ENCODE measurements at places on chromosomes 3 and 15.

- DNase-seq, result no peak
Observed at GRCh38 chr3:111595232-111595631, at the start of gene ZBED2. ZBED2 (minus strand) TSS chr3:111595346; CDS start chr3:111594201, 1,145 bp downstream.

GRCh38 chr15:73540161-73540560, 93.0 kb downstream of the NPTN start:
- DNase-seq, result no peak

DNA sequence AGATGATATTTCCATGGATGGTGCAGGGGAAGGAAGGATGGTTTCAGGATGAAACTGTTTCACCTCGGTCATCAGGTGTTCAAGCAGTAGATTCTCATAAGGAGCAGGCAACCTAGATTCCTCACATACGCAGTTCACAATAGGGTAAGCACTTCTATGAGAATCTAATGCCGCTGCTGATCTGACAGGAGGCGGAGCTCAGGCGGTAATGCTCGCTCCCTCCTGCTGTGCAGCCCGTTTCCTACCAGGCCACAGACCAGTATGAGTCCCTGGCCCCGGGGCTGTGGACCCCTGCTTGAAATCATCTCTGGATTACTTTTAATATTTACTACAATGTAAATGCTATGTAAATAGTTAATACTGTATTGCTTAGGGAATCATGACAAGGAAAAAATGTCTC, 241.8 kb downstream of the ROBO2 start:
- DNase-seq, result no peak

- DNase-seq, result no peak
Observed at GRCh38 chr3:187205683-187206082, 8.4 kb downstream of the RTP1 start.

GRCh38 chr3:23276913-23277658, 74.0 kb downstream of the UBE2E2 start:
- DNase-seq, result no peak

- DNase-seq, result no peak
Observed at GRCh38 chr3:8491271-8492144, 10.1 kb upstream of the LMCD1 start.

- DNase-seq, result no peak
Observed at GRCh38 chr3:183427196-183427875, 1.1 kb downstream of the MCF2L2 start.

GRCh38 chr3:25768851-25769250, 14.4 kb downstream of the NGLY1 start:
- DNase-seq, result no peak

DNA sequence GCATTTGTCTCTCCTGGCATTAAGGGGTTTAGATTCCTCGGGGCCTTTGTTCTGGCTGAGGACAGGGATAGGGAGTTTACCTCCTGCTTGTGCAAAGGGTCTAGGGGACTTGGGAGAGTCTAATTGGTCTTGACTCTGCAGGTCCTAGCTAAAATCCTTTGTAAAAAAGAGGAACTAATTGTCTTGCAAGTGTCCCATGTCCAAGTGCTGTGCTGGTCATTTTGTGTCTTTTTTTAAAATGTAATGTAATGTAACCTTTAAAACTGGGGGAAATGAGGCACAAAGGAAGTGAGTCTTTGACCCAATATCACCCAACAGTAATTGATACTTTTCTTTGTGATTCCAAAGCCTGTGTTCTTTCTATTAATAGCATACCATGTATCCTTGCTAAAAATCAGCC, 14.9 kb upstream of the C3orf80 start:
- no peak for DNase-seq

DNA sequence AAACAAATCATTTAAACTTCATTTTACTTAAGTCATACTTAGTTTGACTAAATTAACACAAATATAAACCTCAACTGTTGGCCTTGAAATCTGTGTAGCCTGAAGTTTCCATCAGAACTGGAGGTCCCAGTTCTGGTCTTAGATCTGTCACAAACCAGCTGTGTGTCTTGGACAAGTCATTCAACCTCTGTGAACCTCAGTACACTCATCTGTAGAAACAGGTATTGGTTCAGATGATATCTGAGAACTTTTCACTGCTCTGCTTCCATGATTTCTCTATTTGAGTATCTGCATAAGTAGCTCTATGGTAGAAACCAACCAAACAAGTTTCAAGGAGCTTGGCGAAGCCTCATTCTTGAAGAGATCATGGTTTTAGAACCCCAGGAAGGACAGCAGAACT, 60.4 kb upstream of the SLC2A2 start:
- no peak for DNase-seq

DNA sequence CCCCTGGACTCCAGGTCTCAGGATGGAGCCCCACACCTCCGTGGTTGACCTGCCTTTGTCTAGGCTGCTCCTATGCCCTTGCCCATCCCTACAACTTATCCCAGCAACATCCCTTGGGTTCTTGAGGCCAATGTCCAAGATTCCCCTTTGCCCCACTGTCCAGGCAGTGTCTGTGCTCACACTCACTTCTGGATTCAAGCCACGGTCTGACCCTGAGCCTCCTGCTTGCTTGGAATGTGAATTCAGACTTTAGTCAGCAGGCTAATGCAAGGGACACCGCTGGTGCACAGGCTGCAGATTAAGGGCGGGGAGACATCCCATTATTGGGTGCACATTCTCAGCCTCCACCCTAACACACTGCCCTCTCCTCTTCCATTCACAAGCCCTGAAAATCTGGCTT, 154.1 kb downstream of the WNT5A start:
- no peak for DNase-seq

- DNase-seq, result no peak
Observed at GRCh38 chr15:71106802-71107500, 8.3 kb upstream of the THSD4 start.

GRCh38 chr3:38480930-38481329, 15.2 kb upstream of the EXOG start:
- DNase-seq, result no peak

- DNase-seq, result no peak
Observed at GRCh38 chr15:50907601-50908208, 778 bp upstream of the AP4E1 start.

GRCh38 chr3:71708476-71709105, 16.6 kb downstream of the EIF4E3 start:
- DNase-seq, result no peak

DNA sequence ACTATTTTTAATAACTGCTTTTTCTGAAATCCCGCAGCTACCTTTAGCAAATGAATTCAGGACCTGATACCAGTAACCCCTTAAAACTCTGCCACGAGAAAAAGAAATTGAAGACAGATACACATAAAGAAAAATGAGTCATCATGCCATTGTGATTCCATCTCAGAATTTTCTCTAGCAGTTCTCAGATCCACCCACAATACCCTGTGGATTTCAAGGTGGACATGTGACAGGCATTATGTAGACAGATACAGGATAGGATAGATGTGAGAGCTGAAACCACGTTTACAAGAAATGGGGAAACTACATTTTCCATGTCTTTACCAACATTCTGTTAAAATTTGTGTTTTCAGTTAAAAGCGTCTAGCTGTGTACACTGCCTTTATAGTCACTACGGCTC, 291.9 kb upstream of the NR2F2 start:
- DNase-seq, result no peak

Measured in stimulated activated CD4-positive, alpha-beta T cell treated with anti-CD3 and anti-CD28 coated beads, Interleukin-1b, Interleukin-23, amount 100 ng/mL, for 1 hour (primary cell).